Anterior cingulate cortex (tissue), 58 donors: ENCODE measurements at places on chromosomes 1 and 21.

DNA sequence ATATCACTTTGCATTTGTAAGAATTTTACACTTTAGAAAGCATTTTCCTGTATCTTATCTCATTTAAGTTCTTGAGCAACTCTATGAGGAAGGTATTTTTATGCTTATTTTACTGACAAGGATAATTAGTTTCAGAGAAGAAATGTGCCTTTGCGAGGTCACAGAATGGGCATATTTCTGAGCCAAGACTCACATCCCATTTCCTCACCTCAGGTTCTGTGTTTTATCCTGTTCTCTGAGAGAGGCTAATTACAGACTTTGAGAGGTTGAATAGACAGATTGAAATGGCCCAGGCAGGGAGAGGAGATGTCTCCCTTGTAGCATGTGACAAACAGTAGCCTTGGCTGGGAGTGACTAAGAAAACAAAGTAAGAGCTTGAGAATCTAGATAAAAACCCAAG lies 39.1 kb upstream of the ZC3H11B start:
- no peak for DNase-seq

DNA sequence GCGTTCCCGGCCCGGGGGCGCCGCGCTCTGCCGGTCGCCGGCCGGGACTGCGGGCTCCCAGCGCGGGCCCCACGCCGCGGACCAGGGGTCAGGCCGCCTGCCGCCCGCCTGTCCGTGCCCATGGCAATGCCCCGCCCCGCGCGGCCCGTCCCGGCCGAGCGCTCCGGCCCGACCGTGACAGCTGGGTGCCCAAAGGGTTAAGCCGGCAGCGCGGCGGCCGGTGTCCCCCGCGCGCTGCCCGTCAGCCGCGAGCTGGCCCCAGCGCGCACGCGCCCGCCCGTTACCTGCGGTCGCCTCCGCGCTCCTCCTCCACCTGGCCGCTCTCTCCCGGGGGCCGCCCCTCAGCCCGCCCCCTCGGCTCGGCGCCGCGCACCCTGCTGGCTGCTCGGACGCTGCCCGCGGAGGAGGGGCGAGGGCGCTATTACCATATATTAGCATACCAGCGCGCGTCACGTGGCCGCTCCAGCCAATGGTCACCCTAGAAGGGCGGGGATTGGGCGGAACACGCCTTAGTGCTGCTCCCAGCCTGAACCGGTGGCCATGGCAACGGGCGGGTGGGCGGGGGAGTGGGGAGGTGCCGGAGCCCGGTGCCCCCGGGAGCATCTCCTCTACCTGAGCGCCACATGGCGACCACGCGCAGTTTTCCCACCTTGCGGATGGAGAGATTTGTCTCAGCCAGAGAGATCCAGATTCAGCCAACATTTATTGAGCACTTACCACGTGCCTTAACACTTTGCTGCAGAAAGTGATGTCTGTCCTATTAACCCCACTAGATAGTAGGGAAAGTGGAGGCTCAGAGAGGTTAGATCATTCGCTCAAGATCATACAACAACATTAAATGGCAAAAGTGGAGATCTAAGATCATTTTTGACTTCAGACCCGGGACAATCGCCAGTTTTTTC lies at the start of gene PHC2:
Gene PHC2, minus strand, starts transcription at position 404 of the 902 bp plus-strand sequence. CDS start 55,556 bp downstream, outside the sequence.
- peak; percentile 99 for DNase-seq

DNA sequence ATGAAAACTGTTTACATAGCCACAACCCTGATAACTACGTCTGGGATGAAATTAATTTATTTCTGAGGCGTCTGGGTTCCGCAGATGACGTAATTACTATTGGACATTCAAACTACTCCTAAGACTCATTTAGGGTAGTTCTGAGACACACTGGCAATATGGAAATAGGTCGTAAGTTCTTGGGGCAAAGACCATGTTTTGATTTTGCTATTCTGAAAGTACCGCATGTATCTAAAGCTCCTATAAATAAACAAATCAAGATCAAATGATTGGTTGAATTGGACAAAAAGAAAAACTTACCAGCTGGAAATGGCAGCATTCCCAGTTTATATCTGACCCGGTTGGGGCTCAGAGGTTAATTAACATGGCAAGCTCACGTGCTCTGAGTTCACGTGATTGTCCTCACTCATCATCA lies 74.3 kb downstream of the DHRS3 start:
- no peak for DNase-seq

- no peak for DNase-seq
These were observed 238.4 kb downstream of the GPATCH2 start for GRCh38 chr1:217392441-217392840.

- no peak for DNase-seq
These were observed 4.7 kb upstream of the SLFNL1 start for GRCh38 chr1:41025979-41026819.
